ENCODE measurements at places on chromosomes 2 and 18.
A peak's percentile ranks its signal among the peaks of the same experiment; 100 is the strongest.

DNA sequence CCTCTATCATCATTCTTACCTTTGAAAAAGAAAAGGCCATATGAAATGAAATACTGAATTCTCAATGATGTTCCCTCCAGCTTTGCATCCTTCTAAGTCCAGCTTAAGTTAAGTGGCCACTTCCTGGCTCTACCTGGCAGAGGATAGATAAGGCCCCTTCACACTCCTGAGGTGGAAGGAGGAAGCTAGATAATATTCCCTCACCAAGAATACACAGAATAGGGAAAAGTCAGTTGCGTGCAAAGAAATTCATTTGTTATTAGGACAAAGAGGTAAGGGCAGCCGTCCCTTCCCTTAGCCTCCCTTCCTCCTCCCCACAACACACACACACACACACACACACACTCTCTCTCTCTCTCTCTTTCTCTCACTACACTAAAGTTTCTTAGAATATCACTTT lies 37.5 kb downstream of the OLA1 start:
- no peak for DNase-seq
- H3K27ac ChIP-seq, result no peak overlapping the region
- no peak overlapping the region for H3K4me3 ChIP-seq
- H3K36me3 ChIP-seq, result no peaks in the 10 kb centered on the region
- H3K27me3 ChIP-seq, result no peaks in the 10 kb centered on the region

DNA sequence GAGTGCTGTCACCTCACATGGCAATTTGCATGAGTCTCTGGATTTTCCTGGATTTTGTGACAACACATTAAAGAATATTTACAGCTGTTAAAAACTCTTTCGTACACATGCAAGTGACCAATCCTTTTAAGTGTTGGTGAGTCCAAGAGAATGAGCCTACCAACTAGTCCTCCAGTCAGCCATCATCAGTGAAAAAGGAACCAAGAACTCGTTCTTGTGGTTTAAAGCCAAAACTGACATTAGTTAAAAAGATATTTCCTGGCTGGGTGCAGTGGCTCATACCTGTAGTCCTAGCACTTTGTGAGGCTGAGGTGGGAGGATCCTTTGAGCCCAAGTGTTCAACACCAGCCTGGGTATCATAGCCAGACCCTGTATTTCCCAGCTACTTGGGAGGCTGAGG lies 215.4 kb upstream of the ITGA4 start:
- H3K4me1 ChIP-seq, result no peaks in the 10 kb centered on the region
- no peak for DNase-seq
- H3K27me3 ChIP-seq, result no peaks in the 10 kb centered on the region
- H3K36me3 ChIP-seq, result no peaks in the 10 kb centered on the region

DNA sequence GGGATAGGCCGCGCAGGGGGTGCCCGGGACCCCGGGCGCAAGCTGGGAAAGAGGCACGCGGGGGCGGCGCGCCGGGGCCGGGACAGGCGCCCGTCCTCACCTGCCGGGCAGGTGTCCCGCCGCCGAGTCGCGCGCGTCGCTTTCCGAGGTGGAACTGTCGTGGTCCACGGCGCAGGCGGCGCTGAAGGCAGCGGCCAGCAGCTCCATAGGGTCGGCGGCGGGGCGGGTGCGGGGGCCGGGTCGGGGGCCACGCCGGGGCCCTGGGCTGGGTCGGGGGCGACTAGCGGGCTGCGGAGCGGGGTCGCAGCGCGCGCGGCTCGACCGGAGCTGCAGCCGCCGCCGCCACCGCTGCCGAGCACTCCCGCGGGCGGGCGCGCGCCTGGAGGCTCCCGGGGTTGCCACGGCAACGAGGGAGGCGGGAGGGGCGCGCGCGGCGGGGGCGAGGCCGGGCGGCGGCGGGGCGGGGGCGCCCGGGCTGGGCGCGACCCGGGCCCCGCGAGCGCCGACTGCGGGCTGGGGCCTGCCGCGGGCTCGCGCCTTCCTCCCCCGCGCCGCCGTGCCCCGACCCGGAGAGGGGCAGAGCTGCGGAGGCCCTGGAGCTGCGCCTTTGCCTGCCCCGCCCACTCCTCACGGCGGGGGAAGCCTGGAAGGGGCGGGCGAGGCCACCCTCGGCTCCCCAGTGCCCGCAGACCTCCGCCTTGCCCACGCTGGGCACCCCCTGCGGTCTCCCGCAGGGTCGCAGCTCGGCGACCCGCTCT lies 57.9 kb downstream of the SNORC start:
- H3K36me3 ChIP-seq, result no peaks in the 10 kb centered on the region
- H3K27me3 ChIP-seq, result peaks cover 61% of the 10 kb centered on the region
- no peak overlapping the region for H3K27ac ChIP-seq
- DNase-seq, result no peak

GRCh38 chr2:238970553-238971081 lies 122.7 kb downstream of the TWIST2 start:
- no peaks in the 10 kb centered on the region for H3K4me1 ChIP-seq
- peak; percentile 80 for DNase-seq
- no peak overlapping the region for H3K27ac ChIP-seq
- no peak overlapping the region for H3K4me3 ChIP-seq
- H3K36me3 ChIP-seq, result no peaks in the 10 kb centered on the region

- H3K27ac ChIP-seq, result no peak overlapping the region
- no peak overlapping the region for H3K4me3 ChIP-seq
- H3K27me3 ChIP-seq, result no peaks in the 10 kb centered on the region
- H3K36me3 ChIP-seq, result no peaks in the 10 kb centered on the region
- H3K4me1 ChIP-seq, result no peaks in the 10 kb centered on the region
These were observed 102.8 kb upstream of the MAP2 start for GRCh38 chr2:209321076-209321475.

Data from upper lobe of right lung (tissue), 1 donor.